ENCODE measurements at places on chromosomes 4 and X.
A peak's percentile ranks its signal among the peaks of the same experiment; 100 is the strongest.

DNA sequence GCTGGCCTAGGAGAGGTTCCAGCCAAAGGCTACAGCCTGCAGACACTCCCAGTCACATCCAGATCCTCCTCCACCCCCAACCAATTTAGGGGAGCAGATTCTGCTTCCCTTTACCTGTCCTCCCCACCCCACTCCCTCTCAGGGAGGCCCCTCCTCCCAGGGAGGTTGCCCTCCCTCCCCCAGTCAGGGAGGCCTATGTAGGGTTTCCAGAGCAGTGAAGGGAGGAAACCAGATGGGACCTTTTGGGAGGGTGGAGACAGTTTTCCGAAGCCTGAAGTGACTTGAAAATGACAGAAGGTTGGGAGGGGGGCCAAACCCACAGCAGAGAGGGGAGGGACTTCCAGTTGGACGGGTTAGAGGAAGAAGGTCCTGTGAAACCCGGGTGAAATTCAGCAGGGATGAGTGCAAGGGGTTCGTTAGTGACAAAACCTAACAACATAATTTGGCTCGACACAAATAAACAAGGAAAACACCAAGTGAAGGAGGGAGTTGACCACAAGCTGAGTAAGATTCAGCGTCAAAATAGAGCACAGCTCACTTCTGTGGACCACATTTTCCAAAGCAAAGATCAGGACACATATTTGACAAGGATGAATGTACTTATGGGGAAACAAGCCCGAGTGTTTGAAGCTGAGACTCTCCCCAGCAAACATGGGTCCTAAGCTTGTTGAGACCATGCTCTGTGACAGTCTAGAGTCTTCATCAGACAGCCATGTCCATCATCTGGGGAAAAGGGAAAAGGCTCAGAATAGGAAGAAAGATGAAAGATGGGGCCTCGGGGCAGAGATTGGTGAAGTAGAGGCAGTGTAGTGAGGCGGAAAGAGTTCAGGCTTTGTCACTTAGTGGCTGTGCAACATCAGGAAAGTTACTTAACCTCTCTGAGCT lies 46.4 kb downstream of the PRPS1 start:
- peak; percentile 82 for DNase-seq

GRCh38 chr4:34419871-34420270 lies 1824.4 kb downstream of the ARAP2 start:
- DNase-seq = no peak

DNA sequence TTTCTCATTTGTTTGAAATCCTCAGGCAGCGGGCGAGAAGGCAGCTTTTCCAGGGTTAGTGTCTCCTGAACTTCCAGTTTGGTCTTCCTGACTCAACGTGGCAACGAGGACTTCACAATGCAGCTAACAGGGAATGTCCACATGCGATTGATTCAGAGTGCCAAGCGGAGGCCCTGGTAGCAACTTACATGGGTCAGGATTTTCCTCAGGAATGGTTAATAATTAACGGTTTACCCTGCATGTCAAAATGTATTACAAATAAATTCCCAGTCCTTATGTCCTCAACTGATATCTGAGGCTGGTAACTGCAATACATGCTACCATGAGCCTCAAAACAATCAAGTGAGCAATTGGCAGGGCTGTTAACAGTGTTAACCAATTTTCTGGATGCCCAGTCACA lies 67.2 kb downstream of the MAP3K15 start:
- DNase-seq = no peak

DNA sequence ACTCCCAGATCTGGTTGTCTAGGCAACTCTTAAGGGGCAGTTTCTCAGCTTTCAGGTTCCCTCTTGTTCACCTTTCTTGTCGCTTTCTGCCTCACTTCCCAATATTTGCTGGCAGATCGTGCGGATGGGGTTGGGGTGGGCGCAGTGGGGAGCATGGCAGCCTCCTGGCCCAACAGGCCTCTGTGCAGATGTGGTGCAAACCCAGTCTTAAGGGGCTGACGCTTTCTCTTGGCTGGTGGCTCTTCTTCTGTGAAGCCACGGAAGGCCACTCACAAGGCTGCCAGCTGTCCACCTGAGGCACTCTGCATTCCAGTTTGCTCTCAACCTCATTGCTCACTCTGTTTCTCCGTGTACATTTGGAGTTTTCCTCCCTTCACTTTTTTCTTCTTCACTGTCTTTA lies 61.7 kb downstream of the NBDY start:
- no peak for DNase-seq

DNA sequence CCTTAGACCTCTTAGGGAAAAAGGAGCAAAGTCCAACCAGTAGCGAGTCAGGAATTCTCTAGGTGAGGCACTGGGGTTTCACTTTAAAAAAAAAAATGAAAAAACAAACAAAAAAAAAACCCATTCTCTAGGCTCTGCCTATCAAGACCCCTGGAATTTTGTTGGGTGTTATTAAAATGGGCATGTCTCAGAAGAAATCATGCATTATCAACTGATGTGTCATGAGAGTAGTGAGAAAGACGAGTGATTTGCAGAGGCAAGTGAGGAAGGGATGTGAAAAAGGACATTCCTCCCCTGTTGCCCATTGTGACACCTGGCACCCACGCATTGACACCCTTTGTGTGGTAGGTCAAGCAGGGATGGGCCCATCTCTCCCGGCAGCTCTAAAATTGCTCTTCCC lies 78.9 kb downstream of the AASDH start:
- no peak for DNase-seq

- no peak for DNase-seq
These were observed 57.2 kb upstream of the NAP1L5 start for GRCh38 chr4:88754796-88755195.

DNA sequence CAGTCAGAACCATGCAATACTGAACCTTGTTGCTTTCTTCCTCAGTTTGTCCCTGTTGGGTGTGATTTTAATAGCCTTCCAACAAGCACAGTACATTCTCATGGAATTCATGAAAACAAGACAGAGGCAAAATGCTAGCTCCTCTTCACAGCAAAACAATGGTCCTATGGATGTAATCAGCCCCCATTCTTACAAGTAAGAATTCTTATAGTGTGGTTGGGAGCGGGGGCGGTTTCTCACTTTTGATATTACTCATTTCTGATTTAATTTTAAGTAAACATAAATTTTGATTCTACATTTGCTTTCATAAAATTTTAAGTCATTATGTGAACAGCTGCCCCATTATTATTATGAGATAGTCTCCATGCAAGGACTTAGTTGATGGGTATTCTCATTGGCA lies 80.8 kb upstream of the TLR2 start:
- DNase-seq = no peak

- DNase-seq = no peak
These were observed 28.1 kb downstream of the GPAT3 start for GRCh38 chr4:83563998-83564397.

DNA sequence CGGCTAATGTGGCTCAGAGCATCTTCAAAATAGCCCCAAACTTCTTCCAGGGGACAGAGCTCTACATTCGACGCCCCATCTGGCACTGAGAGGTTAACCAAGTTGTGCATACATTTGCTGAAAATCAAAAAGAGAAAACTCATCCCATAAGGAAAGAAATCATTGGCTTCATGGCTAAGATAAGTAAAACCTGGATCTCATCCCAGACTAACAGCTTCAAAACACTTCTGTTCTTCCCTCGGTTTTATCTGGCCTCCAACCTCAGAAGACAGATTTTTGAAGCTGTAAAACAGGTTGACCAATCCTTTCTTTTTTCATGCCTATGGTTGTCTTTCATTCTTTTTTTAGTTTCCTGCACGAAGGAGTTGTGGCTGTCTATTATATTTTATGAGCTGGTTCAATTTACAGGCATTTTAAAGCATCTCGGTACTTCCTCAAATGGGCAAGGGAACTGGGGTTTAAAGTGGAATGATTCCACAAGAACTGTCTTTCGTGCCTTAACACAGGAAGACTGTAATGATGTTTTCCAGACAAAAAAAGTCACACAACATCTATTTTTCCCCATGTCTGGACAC lies 107.6 kb downstream of the DLG3 start:
- DNase-seq = no peak

DNA sequence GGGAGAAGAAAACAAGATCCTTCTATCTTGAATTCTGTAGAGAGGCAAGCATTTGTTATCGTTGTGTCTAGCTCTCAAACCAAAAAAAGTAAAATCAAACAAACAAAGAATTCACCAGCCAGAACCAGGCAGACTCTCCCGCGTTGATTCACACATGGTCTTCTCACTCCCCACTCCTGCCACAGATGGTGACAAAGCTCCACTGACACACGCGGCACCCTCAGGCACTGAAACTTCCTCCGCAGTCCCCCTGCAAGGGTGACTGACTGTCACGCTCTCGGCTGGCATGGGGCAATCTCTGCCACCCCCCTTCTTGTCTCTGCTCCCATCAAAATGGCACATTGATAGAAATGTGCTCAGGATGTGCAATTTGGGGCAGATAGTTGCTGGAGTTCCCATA lies 304.9 kb downstream of the DHX15 start:
- DNase-seq = no peak

- DNase-seq = no peak
These were observed 407.1 kb downstream of the ADAM29 start for GRCh38 chr4:175325230-175325629.

DNA sequence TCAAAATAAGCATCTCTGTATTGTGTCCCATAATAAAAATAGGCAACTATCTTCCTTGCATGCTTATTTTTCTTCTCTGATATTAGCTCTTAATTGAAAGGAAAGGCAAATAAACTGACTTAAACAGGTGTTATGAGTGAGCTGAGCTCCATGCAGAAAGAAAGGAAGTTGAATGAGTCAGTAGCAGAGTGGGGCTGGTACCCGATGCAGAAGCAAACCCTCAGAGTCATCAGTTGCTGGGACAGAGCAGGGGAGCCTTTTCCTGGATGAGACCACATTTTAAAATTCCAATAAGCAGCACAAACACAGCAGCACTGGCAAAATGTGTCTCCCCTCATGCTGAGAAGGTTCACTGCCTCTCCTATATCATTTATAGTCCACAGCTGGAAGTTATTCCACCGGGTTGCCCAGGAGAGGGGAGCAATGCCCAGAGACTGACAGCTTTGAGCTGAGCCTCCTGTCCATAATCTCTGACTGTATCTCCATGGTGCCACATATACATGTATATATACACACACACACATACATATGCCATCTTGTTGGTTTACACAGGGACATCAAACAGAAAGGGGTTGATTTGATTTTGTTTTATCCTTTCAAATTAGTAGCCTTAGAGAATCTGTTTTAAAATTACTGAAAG lies 274.3 kb upstream of the PPARGC1A start:
- DNase-seq = no peak

GRCh38 chrX:13894888-13895565 lies 78.1 kb upstream of the GPM6B start:
- no peak for DNase-seq

DNA sequence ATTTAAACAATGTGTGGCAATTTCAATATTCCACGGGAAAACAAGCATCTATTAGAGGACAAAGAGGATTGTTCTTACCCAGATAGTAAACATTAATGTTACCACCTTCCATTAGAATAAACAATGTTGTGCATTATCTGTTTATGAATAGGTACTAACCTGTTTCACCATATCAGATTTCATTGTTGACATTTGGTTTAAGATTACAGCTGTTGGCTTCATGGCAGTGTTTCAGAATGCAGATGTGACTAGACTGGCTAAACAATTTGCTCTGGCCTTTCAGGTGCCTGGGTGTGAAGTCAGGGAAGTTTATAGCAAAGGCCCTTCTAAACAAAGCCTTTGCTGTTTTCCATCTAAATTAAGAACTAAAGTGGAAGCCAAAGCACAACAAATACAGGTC lies 464.7 kb upstream of the FAM47C start:
- DNase-seq = no peak

- no peak for DNase-seq
These were observed 114.7 kb downstream of the TRAPPC11 start for GRCh38 chr4:183773790-183774189.

- no peak for DNase-seq
These were observed 516.1 kb upstream of the DIPK2B start for GRCh38 chrX:45716750-45717149.

- no peak for DNase-seq
These were observed 549.7 kb downstream of the TRIML1 start for GRCh38 chr4:188688956-188689355.

GRCh38 chr4:36159208-36159607 lies 85.1 kb downstream of the ARAP2 start:
- no peak for DNase-seq

DNA sequence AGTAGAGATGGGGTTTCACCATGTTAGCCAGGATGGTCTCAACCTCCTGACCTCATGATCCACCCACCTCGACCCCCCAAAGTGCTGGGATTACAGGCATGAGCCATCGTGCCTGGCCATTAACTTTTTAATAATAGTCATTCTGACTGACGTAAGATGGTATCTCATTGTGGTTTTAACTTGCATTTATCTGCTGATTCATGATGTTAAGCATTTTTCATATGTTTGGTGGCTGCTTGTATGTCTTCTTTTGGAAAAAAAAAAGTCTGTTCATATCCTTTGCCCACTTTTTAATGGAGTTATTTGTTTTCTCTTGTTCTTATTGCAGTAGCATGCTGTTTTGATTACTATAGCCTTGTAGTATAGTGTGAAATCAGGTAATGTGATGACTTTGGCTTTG lies 45.8 kb downstream of the ANXA10 start:
- no peak for DNase-seq

- no peak for DNase-seq
These were observed 113.8 kb upstream of the PUDP start for GRCh38 chrX:7261672-7262332.

- DNase-seq = no peak
These were observed 24.5 kb downstream of the KIAA0232 start for GRCh38 chr4:6806924-6807626.

DNA sequence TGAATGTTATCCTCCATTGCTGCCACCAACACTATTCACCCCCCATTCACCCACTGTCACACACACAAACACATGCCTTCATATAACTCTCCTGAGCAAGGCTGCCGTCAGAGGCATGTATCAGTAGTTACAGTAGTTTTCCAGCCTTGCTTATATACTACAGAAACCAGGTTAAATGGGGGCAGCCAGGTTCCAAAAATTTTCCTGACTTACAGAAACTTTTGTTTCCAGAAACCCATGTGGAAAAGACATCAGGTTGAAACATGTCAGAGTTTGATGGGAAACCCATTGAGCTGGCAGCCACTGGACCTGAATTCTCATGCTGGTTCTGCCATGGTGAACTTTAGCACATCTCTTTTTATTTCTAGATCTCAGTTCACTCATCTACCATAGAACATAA lies 64.0 kb downstream of the COX18 start:
- no peak for DNase-seq

DNA sequence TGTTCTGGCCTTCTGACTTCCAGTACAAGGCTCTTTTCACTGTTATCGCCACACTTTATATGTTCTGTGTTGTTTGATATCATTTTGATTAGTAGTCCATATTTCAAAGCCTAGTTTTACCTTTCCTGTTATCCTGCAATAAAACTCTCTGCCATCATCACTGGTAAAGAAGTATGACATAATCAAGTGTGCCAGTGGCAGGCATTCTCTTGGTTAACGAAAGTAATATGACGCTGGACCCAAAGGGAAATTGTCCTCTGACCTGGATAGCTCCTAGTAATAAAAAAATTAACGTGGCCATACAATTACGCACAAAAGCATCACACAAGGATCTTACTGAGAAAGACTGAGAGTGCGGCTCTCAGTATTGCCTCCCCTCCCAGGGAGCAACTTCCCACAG lies 33.8 kb downstream of the DGKK start:
- no peak for DNase-seq

- DNase-seq = no peak
These were observed 430.7 kb downstream of the IDS start for GRCh38 chrX:149074398-149074797.

- no peak for DNase-seq
These were observed 22.8 kb downstream of the NDST4 start for GRCh38 chr4:115090483-115091075.

Data from stimulated activated naive CD4-positive, alpha-beta T cell (primary cell).